ENCODE measurements at places on chromosomes 16 and 17.

DNA sequence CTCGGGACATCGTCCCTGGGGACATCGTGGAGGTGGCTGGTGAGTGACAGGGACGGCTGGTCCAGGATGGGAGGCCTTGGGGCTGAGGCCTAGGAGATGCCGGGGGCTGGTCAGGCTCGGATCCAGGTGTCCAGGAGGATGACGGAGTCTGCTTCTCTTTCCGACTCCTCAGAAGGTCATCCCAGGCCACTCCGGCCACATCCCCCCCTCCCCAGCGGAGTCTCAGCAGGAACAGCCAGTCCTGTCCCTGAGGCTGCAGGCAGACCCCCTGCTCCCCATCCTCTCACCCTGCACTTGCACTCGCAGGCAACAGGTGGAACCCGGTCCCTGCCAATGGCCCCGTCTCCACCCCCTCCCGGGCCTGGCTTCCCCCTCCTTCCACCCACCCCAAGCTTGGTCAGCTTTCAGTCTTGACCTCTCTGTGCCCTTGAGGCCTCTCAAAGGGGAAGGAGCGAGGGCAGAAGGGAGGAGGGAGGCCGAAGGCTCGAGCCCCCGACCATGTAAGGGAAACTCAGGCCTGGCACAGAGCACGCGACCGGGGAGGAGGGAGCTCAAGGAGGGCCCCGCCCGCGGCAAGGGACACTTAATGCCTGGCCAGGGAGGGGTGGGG, 4.4 kb downstream of the ATP2A1 start:
- DNase-seq = no peak

- no peak for DNase-seq
These were observed 2.4 kb downstream of the USH1G start for GRCh38 chr17:74920642-74921025.

DNA sequence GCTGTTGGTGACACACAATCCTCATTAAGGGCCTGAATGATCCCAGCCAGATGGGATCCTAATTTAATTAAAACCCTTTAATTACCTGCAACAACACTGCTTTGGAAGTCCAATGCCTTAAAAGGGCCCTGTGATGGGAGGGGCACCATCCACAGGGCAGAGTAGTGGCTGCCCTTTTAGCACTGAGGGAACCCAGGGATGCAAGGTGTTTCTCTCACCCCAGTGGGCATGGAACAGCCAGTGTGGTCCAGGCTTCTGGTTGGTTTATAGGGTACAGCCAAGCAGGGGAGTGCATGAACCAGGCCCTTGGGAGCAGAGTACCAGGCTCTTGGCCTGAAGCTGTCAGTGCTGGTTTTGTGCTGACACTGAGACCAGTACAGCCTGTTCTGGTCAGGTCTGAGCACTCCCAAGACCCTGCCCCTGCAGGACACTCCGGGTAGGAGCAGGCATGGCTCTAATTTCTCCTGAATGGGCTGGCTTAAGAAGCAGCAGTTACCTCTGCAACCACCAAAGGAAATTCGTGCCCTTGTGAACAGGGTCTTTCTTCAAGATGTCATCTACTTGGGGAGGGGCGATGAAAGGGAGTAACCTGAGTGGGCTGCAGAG, 9.9 kb downstream of the NXPH3 start:
- no peak for DNase-seq

DNA sequence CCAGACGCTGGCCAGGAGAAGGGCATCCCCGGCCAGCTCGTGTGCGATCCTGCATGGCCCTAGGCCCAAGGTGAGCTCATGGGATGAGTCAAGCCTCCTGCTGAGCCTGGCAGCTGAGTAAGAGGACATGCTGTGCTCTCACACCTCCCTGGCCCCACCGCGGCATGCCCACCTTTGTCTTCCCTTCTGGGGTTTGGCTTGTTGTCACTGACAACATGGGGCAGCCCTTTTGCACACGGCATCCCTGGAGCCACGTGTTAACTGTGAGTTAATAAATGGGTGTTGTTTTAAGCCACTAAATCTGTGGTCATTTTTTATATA, 8.9 kb upstream of the TNS4 start:
- no peak for DNase-seq

DNA sequence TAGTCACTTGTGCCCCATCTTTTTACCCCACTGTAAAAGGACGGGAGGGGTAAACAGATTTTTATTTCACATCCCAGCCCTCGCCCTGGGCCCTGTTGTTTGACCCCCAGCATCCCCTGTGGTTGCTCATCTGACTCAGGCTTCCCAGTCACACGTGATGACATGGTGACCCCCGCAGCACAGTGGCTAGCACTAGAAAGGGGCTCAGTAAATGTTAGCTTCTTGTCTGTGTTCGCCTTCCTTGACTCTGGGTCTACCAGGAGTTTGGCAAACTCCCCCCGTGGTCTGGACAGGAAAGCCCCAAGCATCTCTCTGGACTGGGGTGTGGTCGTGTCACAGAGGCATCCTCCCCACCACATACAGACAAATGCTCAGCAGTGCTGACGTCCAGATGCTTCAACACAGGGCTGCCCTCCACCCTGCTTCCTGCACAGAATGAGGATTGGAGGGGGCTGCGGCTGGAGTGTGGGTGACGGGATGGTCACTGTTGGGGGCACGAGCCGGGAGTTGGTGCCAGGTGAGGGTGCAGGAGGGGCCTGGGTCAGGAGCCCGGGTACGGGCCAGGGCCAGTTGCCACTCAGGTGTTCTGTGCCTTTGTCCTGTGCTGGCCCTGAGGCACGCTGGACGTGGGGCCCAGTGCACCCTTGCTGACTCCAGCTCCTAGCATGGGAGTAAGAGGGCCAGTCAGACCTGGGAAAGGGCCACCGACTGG, 69.1 kb downstream of the METRNL start:
- no peak for DNase-seq

DNA sequence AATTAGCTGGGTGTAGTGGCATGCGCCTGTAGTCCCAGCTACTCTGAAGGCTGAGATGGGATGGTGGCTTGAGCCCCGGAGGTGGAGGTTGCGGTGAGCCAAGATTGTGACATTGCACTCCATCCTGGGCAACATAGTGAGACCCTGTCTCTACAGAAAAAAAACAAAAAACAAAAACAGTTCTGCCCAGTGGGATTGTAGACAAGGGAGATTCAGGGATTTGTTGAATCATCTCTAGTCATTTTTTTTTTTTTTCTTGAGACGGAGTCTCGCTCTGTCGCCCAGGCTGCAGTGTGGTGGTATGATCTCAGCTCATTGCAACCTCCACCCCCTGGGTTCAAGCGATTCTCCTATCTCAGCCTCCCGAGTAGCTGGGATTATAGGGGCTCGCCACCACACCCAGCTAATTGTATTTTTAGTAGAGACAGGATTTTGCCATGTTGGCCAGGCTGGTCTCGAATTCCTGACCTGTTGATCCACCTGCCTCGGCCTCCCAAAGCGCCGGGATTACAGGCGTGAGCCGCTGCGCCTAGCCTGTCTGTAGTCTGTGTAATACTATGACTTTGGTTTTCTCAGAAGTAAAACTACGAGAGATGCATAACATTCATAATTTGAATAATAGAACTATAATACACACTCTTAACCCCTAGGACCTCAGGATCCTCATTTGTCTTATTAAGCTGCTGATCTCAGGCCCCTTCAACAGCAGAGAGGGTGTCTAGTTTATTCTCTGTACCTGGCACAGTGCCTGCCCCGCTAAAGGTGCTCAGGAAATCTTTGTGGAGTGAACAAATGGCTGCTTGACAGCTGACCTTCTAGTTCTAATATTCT, 1.4 kb downstream of the TEN1 start:
- no peak for DNase-seq

GRCh38 chr17:76879254-76879653, 11.1 kb downstream of the MGAT5B start:
- no peak for DNase-seq

DNA sequence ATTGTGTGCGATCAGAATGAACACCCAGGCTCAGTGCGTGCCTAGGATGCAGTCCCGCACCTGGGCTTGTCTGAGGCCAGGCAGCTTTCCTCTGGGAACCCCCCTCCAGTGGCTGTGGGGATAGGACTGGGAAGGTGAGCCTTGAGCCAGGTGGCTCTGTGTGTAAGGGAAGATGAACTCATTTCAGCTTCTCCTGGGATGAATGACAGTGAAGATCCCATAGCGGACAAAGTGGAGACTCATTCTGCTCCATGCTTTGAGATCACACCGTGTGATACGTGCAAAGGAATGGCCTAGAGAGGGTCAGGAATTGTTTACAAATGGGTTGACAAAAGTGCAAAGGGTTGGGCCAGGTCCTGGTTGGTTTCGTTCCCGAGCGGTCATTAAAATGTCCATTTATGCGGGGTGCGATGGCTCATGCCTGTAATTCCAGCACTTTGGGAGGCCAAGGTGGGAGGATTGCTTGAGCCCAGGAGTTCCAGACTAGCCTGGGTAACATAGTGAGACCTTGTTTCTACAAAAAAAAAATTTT, 15.8 kb downstream of the GPRC5C start:
- no peak for DNase-seq

DNA sequence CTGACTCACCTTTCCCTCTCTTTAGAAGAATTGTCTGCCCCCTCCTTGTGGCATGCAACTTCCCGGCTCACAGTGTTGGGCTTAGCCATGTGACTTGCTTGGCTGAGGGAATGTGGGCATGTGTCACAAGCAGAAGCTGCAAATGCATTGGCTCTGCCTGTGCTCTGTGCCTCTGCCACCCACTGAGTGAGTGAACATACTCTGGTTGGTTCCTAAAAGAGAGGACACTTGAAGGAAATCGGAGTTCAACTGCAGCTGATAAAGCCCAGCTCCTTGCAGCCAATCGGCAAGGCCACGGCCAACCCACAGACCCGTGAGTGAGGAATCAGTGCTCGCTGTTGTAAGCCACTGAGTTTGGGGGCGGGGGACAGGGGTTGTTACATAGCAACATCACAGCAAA, 10.9 kb upstream of the GINS2 start:
- DNase-seq = no peak

DNA sequence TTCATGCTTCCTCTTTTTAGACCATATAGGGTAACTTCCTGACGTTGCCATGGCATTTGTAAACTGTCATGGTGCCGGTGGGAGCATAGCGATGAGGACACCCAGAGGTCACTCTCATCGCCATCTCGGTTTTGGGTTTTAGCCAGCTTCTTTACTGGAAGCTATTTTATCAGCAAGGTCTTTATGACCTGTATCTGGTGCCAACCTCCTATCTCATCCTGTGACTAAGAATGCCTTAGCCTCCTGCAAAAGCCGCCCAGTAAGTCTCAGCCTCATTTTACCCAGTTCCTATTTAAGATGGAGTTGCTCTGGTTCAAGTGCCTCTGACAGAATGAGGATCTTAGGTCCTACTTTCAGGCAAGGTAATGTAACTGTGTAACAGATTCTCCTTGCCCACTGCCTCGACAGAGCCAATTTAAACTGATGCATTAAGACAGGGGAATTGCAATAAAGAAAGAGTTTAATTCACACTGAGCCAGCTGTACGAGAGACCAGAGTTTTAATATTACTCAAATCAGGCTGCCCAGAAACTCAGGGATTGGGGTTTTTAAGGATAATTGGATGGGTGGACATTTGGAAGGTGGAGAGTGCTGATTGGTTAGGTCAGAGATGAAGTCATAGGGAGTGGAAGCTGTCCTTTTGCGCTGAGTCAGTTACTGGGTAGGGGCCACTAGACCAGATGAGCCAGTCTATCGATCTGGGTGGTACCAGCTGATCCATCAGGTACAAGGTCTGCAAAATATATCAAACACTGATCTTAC, 59.9 kb upstream of the ATF7IP2 start:
- no peak for DNase-seq

DNA sequence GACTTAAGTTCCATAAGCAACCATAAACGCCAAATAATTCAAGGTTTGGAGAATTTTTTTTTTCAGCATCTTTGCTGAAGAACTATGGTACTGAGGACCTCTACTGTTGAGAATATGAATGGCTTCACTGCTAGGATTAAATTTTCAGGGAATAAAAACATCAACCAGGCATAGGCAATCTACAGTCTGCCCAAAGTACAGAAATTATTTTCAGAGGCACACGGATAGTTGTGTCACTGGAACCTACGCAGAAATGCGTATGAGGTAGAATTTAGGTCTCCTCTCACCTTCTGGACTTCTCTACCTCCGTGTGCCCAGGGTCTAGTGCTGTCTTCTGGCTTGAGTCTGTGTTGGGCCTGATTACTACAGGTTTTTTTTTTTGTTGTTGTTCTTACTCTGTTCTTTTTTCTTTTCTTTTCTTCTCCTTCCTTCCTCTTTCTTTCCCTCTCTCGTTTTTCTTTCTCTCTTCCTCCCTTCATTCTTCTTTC, 39.7 kb downstream of the NACA2 start:
- DNase-seq = no peak

GRCh38 chr16:26031286-26031685, 339.5 kb downstream of the HS3ST4 start:
- DNase-seq = no peak

GRCh38 chr17:61259360-61259759, 140.3 kb upstream of the TBX2 start:
- no peak for DNase-seq

DNA sequence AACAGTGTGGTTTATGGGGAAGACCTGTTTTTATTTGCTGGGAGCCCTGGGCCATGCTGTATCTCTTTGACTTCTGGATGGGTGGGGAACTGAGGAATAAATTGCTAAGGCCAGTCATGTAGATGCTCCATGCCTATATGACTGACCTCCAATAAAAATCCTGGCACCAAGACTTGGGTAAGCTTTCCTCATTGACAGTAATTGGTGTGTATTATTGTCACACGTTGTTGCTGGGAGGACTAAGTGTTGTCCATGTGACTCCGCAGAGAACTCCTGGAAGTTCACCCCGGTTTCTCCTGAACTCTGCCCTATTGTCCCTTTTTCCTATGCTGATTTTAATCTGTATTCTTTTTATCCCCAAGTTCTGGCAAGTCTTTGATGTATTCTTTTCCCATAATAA, 33.4 kb upstream of the USP22 start:
- DNase-seq = no peak

GRCh38 chr17:50266384-50267073, 7.7 kb upstream of the TMEM92 start:
- DNase-seq = no peak

- no peak for DNase-seq
These were observed 40.5 kb downstream of the LCMT1 start for GRCh38 chr16:25151996-25152395.

DNA sequence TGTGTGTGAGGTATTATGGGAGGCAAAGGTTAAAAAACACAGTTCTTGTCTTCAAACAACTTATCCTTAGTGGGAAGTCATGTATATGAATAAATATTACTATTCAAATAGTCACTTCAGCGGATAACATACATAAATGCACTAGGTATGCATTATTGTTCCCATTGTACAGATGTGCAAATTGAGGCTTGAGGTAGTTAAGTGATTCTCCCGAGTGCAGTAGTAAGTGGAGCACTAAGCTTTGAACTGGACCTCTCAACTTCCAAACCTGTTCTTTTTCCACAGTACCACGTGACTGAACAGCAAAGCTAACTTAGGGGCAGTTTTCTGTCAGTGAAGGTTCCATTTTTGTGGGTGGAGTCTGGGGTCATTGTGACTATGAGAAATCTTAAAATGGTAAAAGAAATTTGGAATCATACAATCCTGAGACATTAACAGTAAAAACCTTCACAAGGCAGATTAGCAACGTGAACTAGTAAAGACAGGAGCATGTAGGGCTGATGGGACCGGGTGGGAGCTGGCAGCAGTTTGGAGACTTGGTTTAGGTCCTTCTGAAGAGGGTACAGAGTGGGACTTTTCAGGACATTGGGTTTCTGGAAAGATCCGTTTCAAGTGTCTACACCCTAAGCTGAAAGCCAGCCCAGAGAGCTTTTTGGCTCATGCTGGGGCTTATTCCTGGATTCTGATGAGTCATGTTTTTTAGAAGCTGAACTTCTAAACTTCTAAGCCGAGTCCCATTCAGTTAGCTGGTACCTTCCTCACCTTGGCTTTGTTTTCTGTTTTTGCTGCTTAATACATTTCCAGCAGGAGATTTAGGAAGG, 204.9 kb downstream of the PRKCA start:
- no peak for DNase-seq

- no peak for DNase-seq
These were observed 7.4 kb downstream of the SCARF1 start for GRCh38 chr17:1638171-1638590.
